SJSA1 (cell line): ENCODE measurements at places on chromosomes 1 and 21.

GRCh38 chr1:170174395-170174794 is 28.6 kb downstream of the NTMT2 start:
- no peak for DNase-seq

GRCh38 chr1:239244084-239244483 is 142.3 kb upstream of the CHRM3 start:
- DNase-seq: no peak

DNA sequence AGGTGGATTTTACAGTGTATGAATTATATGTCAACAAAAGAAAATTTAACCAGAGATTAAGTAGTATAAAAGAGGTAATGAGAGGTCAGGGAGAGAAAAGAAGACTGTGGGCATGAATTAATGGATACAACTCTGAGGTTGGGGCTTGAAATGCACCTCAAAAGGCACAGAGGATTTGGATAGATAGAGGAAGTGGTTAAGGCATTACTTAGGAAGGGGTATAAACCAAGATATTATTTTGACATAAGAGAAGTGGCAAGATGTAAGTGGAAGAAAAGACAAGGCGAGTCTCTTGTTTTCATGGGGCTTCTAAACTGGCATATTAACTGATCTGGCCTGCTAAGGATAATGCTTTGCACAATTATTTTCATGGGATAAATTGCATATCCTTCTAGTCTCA is 34.1 kb downstream of the RAP1A start:
- DNase-seq: no peak

DNA sequence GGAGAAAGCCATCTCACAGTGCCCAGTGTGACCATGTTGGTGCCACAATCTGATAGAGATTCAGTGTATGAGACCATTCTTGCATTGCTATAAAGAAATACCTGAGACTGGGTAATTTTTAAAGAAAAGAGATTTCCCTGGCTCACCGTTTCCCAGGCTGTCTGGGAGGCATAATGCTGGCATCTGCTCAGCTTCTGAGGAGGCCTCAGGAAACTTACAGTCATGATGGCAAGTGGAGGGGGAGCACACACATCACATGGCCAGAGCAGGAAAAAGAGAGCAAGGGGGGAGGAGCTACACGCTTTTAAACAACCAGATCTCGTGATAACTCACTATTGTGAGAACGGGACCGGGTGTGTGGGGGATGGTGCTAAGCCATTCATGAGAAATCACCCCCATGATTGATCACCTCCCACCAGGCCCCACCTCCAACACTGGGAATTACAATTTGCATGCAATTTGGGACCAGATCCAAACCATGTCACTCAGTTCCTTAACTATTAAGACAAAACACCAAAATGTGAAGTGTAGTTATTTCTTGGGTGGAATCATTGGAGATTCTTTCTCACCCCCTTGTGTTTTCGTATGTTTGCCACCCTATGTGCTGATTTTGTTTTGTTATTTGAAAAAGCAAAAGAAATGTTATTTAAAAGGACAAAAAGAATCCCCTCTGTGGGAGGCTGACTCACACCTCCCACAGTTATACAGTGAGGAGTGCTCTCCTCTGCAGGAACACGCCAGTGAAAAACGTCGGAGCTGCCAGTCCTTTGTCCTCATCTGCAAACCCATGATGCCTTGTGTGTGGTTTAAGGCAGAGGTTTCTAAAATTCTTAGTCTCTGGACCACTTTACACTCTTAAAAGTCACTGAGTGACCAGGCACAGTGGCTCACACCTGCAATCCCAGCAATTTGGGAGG is 46.9 kb upstream of the IFNLR1 start:
- peak; percentile 69 for DNase-seq

- DNase-seq: no peak
Measured at GRCh38 chr1:154886281-154887015, 16.4 kb upstream of the KCNN3 start.

DNA sequence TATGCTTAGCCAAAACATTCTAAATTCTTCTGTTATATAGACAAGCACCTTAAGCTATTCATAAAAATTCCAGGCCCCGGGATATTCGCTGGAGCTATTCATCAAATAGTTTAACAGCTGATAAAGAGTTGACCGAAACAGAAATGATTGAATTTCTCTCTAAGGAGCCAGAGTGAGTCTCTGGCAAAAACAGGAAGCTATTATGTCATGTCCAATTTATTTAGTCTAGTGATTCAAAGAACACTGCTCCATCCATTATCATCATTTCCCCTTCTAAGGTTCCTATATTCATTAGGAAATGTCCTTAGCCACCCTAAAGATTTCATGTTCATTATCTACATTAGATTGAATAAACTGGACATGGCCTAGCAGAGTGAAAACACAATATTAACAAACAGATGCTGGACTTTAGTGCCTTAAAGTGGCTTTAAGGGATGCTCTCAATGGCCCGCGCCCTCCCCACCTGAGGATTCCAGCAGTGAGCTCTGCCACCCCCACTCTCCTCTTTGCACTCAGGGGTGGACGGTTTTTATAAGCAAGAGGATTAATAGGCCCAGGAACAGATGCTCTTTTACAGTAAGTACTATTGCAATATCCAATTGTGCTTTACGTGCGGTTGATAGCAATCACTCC is 122.1 kb upstream of the RGS1 start:
- no peak for DNase-seq

DNA sequence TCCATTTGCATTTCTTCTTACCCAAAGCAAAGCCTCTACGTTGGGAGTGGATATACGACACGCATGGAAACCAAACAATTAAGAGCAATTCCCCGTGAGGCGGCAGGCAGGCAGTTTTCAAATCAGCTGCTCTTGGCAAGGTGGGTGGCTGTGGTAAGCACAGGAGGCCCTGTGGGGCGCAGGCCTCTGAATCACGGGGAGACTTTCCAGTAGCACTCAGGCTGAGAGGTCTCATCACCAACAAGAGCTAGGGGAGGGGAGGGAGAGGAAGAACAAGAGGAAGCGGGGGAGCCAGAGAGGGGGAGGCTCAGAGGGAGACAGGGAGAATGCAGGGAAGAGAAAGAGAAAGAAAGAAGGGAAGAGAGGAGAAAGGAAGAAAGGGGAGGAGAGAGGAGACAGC is 56.4 kb downstream of the MT1HL1 start:
- DNase-seq: no peak

DNA sequence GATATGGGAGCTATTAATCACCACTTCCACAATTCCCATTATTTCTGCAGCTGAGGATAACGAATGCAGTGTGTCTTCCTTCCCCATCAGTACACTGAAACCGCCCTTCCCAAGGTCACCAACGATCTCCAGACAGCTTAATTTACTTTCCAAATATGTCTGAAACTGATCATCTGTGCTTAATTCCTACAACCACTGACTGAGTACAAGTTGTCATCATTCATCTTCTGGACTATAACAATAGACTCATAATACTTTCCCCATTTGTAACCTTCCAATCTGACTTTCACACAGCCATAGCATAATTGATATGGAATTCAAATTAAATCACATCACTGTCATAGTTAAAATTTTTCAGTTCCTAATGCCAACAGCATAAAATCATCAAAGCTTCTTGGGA is 17.4 kb downstream of the DNM3 start:
- no peak for DNase-seq

DNA sequence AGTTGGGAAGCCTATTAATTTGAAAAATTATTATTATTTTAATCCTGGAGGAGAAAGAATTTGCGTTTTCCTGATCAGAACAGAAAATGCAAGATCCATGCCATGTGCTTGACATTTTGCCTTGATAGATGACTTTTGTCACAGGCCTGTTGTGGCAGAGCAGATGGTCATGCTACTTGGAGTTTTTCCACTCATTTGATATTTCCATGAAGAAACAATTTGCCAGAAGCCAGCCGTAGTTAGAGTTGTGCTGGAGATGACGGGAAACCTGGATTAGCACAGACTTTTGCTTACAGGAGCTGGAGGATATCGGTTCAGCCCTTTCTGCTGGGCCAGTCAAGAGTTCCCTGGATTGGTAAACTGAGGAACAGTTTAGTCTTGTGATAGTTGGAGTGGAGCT is 3.2 kb downstream of the RCAN3 start:
- DNase-seq: no peak

- no peak for DNase-seq
Measured at GRCh38 chr1:22364764-22365163, 86.9 kb upstream of the ZBTB40 start.

- DNase-seq: no peak
Measured at GRCh38 chr1:119687434-119688079, 24.2 kb upstream of the PHGDH start.

GRCh38 chr1:147273409-147274336 is 31.2 kb downstream of the CHD1L start:
- DNase-seq: peak; percentile 67

GRCh38 chr21:46125846-46126301 is 28.0 kb downstream of the COL6A2 start:
- peak; percentile 40 for DNase-seq

DNA sequence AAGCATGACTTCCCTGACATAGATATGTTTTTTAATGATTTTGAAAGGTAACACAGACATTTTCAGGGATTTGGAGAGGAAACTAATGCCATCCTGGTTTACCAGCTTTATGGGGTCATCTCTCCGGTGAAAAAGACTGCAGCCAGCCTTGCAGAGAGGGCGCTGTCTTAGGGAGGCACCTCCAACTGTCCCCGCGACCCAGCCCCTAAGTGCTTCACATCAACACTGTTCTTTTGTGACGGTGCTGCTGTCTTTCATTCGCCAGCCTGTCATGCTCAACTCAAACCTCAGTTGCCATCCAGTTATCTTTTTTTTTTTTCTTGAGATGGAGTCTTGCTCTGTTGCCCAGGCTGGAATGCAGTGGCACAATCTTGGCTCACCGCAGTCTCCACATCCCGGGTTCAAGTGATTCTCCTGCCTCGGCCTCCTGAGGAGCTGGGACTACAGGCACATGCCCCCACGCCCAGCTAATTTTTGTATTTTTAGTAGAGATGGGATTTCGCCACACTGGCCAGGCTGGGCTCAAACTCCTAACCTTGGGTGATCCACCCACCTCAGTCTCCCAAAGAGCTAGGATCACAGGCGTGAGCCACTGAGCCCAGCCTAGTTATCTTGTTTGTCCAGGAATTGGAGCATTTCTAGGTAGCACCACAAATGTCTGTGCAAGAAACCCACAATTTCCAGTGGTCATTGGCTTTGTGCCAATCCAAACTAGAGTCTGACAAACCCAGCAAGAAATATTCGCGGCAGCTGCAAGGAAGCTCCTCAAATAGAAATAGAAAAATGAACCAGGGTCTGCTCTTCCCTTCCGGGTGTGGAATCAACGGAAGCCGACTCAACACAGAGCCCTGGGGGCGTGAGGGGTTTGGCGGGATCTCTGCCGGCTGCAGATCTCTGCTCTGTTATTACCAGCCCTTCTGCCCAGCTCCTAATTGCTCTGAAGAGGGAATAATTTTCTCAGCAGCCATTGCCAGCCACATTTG is 24.2 kb downstream of the PDE9A start:
- DNase-seq: peak; percentile 68

- DNase-seq: no peak
Measured at GRCh38 chr1:180187626-180188025, 33.0 kb downstream of the QSOX1 start.

- DNase-seq: peak; percentile 59
Measured at GRCh38 chr1:15684468-15685291, 560 bp downstream of the PLEKHM2 start.

DNA sequence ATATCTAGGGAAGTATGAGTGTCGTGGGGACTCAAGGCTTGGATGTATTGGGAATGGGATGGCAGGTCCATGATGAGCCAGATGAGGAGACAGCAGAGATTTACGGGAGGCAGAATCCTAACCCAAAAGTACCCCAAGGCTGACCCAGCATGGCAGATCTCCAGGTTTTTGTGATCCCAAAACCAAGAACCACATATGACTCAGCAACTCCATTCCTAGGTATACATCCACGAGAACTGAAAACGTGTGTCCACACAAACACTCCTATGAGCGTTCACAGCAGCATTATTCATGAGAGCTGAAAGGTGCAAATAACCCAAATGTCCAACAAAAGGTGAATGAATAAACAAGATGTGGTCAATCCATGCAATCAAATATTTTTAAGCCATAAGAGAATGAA is 201.5 kb downstream of the KAZN start:
- DNase-seq: no peak

DNA sequence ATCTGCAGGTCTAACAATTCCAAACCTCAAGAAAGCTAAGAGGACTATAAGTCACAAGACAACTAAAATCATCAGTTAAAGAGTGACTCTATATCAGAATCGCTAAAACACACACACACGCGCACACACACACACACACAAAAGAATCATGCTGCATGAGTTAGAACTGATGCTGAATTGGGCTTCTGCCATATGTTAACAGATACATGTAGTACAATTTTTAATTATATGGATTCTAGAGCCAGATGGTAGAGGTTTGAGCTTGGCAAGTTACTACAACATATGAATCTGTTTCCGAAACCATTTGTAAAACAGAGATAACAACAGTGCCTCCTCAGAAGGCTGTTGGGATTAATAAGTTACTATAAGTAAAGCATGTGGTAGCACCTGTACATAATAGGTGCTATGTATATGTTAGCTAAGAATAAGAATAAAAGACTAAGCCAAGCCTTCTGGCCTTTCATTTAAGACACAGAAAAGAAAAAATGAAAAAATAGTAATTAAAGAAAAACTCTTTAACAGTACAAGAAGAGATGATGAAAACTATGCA is 17.9 kb downstream of the EPRS1 start:
- no peak for DNase-seq

- no peak for DNase-seq
Measured at GRCh38 chr1:67771749-67772148, 61.5 kb downstream of the GNG12 start.

DNA sequence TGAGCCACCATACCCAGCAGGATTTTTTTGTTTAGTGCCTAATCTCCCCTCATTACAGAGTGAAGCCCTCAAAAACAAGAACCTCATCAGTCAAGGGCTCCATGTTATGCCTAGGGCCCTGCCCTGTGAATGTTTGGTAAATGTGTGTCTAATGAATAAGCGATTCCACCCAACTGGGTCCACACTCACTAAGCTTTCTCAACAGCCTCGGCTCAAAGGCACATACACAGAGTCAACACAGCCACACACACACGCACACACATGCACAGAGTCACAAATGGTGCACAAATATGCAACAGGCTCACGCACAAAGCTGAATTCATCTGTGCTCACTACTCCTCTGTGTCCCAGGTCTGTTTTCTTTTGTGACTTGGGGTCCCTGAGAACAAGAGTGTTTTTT is 11.7 kb upstream of the SYNC start:
- DNase-seq: no peak

- no peak for DNase-seq
Measured at GRCh38 chr1:184911103-184911745, 63.1 kb downstream of the NIBAN1 start.

GRCh38 chr1:244962130-244962529 is 97.8 kb upstream of the HNRNPU start:
- no peak for DNase-seq

- no peak for DNase-seq
Measured at GRCh38 chr1:184419350-184420161, 32.7 kb downstream of the C1orf21 start.

DNA sequence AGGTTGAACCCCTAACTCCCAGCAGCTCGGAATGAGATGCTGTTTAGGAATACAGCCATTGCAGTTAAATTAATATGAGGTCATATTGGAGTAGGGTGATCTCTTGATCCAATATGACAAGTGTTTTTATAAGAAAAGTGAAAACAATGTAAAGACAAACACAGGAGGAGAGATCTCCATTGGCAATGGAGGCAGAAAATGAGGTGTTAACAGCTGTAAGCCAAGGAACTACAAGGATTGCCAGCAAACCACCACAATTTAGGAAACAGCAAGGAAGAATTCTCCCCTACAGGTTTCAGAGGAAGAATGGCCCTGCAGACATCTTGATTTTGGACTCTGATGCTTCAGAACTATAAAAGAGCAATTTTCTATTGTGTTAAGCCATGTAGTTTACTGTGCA is 774.3 kb downstream of the MRPL39 start:
- no peak for DNase-seq
